ENCODE measurements at places on chromosomes 13 and 19.

- no peak for DNase-seq
Observed at GRCh38 chr19:4102339-4103079, 21.4 kb downstream of the MAP2K2 start.

GRCh38 chr19:14203177-14203576 is 2.8 kb downstream of the ADGRL1 start:
- no peak for DNase-seq

GRCh38 chr19:49113762-49114629 is at the start of gene LIN7B:
TSS of gene LIN7B (plus strand) at chr19:49114370. CDS start at chr19:49114405, 35 bp downstream.
- DNase-seq, result peak; percentile 75

GRCh38 chr19:8399681-8400188 is 9.6 kb downstream of the RAB11B start:
- peak; percentile 54 for DNase-seq

GRCh38 chr19:6890401-6890913 is 3.1 kb downstream of the ADGRE1 start:
- no peak for DNase-seq

DNA sequence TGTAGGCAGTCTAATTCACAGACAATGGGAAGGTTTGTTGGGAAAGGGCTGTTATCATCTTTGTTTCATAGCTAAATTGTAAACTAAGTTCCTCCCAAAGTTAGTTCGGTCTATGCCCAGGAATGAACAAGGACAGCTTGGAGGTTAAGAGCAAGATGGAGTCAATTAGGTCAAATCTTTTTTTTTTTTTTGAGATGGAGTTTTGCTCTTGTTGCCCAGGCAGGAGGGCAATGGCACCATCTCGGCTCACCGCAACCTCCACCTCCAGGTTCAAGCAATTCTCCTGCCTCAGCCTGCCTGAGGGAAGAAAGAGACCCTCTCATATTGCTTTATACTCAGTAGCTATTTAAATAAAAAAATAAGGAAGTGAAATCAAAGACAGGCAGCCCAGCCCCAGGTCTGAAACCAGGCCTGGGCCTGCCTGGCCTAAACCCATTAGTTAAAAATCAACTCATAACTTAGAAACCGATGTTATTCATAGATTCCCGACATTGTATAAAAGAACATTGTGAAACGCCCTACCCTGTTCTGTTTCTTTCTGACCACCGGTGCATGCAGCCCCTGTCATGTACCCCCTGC is 297.4 kb upstream of the SGCG start:
- DNase-seq, result no peak
